ENCODE measurements at places on chromosomes 13 and 19. TPM values are rescaled to one million over a fixed set of nuclear protein-coding genes. Genes with fewer than 3 reads are reported as not detected.

Gene GPR180
- 2.7 TPM for total RNA-seq

- DNase-seq = no peak
These were observed 61.1 kb upstream of the GPR12 start for GRCh38 chr13:26821672-26822071.

Gene ZNF414
- 11.9 TPM for total RNA-seq

DNA sequence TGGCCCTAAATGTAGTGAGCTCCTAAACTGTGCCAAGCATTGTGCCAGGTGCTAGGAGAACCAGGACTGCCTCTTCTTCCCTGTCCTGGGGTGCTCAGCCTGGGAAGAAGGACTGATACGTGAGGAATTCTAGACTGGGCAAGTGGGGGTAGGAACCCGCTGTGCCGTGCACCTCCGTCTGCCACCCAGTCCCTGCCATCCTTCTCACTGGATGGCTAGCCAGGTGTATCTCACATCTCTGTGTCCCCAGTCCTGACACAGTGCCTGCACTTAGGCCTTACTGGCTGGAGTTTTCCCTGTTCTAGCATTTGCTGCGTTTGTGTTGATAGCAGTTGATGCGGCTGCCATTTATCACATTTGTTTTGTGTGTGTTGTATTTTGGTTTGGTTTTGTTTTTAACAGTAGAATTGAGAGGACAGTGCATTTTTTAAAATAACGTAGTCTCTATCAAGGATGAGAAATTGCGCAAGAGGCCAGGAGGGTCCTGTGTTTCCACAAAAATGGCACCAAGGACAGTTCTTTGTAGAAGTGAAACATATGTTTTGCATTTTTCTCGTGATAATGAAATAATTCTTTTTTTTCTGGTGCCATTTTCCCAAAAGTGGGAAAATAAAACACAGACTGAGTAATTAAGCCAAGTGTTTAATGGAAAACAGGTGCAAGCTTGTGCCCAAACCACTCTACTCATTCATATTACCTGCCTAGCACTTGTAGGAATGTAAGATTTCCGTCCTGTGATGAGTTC is 4.7 kb upstream of the GPR183 start:
- DNase-seq = no peak

DNA sequence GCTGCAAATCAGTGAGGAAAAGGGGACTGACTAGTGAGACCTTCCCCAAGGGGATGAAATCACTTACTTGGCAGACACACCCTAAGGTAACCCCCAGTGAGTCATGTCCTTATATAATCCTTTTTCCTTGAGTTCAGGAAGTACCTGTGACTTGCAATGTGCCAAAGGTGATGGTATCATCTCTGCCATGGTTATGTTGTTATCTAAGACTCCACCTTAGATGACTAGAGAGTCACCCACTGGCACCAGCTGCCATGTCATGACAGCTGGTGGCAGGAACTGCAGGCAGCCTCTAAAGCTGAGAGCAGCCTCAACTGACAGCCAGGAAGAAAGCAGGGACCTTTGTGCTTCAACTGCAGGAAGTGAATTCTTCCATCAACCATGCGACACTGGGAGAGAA is 12.5 kb downstream of the PBX4 start:
- DNase-seq = peak; percentile 74

Gene FCER2
- total RNA-seq = 0.27 TPM

DNA sequence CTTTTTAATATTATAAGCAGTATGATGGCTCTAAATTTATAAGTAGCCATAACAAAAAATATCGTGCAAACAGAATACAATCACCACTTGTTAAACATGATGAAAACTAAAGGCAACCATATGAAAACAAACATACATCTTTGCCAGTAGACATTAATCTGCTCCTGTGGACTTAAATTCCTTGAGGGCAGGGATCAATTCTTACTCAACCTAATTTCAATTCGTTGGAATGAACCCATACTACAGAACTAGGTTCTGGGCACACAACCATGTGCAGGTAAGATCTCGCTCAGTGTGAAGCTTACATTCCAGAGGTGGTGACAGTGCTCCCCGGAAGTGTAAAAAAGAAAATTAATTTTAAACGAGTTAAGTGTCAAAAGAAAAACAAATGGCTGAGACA is 13.4 kb downstream of the TBC1D4 start:
- no peak for DNase-seq

DNA sequence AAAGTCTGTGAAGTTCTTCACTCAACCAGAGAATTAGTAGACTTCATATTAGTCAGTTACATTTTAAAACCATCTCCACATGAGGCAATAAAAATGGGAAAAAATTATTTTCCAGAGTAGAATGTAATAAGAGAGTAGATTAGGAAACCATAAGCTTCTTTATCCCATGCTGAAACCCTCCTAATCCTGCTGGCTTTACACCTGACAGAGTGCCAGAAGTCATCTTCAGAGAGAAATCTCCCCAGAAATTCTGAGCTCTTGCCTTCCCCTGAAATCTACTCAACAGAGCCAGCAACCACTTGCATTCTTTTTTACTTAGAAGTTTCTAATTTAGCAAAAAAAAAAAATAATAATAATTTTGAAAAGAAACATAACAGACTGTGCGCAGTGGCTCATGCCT is 279.9 kb downstream of the NHLRC3 start:
- no peak for DNase-seq

- DNase-seq = no peak
These were observed 7.0 kb upstream of the ZNF554 start for GRCh38 chr19:2812414-2813234.

DNA sequence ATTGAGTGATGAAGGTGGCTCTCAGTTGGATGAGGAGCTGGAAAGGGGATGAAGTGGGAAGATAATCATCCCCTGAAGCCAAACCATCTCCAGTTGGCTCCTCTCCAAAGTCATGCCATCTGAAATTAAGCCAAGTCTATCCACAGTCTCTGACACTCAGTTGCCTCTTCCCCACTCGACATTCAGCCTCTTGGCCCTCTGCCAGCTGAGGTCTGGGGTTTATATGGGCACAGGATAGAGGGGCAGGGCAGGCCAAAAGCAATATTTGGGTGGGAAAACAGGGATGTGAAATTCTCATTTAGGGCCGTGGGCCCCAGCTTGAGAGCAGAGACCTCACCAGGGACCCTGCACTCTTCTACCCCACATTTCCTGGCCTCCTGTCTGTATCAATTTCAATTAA is 85.9 kb downstream of the SLITRK1 start:
- DNase-seq = no peak

Gene ZNF534
- total RNA-seq = not detected

Gene CYP4F8
- not detected for total RNA-seq

Gene PGLYRP2
- not detected for total RNA-seq

DNA sequence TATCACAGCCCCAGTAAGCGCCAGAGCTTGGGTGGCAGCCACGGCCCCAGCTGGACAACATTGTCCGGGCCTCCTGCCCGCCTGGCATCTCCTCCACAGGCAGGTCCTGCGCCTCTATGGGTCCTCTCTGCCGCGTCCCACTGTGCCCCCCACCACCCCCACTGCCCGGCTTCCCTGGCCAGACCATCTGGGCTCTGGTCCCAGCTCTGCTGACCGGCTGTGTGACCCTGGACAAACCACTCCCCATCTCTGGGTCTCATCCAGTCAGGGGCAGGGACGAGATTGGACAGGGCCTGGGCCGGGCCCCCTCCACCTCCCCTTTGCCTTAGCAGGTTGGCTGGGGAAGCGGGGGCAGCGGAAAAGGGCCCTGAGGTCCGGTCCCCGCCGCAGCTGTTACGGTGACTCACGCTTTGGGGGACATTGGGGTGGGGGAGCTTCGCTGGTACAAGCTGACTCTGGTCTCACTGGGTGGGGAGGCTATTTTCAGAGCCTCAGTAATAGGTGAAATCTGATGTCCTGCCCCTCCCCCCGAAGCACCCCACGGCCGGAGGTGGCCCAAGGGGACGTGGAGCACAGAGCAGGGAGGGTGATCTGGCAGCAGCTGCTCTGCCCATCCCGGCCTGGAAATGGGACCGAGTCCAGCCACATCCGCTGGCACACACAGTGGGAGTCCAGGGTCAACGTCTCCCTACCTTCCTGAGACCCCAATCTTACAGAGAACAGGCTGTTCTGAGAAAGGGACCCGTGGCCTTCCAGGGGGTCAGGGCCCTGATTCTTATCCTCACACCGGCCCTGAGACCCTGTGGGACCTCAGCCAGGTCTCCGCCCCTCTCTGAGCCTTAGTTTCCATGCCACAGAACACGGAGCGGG is 9.1 kb downstream of the NFIC start:
- peak; percentile 65 for DNase-seq

- no peak for DNase-seq
These were observed 109.3 kb downstream of the COL4A2 start for GRCh38 chr13:110416131-110417025.

DNA sequence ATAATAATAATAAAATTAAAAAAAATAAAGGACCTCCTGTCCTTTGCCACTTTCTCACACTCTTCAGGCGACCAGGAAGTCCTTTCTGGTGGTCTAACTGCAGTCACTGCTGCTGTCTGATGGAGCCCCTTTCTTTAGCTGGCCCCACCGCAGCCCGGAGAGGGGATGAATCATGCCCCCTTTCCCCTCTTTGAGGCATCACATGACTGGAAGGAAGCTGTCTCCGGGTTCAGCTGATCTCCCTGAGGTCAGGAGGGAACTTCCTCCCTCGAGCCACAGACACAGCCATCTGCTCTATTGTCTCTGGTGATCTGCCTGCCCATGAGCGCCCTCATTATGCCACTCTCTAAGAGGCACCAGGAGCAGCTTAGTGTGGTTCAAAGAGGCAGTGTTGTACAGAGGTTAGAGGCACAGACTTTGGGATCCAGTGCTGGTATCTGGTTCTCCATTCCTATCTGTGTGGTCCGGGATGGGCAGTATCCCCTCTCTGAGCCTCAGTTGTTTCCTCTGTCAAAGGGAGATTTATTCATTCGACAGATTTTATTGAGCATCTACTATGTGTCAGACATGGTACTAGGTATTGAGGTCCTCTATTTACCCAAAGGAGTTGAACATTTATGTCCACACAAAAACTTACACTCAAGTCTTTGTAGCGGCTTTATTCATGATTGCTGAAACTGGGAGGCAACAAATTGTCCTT is 30.0 kb downstream of the VAV1 start:
- peak; percentile 60 for DNase-seq

Gene ZNF266
- total RNA-seq = 16.5 TPM

DNA sequence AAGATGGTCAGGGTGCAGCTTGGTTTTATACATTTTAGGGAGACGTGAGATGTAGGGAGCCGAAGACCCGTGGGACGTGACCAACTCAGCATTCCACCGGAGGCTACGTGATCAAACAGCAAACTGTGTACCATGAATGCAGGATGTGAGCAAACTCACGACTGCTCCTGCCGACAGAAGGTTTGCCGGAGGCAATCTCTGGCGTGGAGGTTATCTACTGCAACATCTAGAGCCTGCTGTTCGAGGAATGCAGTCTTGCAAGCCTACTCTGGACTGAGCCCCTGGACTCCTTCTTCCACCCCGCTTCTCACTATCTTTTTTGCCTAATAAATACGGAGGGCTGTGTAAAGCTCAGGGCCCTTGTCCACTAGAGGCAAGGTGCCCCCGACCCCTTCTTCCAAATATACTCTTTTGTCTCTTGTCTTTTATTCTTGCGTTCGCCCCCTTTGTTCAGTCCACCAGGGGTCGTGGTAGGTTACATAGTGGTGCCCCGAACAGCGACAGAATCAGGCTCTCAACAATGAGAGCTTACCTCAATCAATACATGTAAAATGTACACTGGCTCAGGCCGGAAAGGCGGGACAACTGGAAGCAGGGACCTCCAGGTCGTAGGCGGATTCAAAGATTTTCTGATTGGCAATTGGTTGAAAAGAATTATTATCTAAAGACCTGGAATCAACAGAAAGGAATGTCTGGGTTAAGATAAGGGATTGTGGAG is 8.9 kb upstream of the OR1I1 start:
- no peak for DNase-seq

Gene FREM2
- total RNA-seq = 0.82 TPM

DNA sequence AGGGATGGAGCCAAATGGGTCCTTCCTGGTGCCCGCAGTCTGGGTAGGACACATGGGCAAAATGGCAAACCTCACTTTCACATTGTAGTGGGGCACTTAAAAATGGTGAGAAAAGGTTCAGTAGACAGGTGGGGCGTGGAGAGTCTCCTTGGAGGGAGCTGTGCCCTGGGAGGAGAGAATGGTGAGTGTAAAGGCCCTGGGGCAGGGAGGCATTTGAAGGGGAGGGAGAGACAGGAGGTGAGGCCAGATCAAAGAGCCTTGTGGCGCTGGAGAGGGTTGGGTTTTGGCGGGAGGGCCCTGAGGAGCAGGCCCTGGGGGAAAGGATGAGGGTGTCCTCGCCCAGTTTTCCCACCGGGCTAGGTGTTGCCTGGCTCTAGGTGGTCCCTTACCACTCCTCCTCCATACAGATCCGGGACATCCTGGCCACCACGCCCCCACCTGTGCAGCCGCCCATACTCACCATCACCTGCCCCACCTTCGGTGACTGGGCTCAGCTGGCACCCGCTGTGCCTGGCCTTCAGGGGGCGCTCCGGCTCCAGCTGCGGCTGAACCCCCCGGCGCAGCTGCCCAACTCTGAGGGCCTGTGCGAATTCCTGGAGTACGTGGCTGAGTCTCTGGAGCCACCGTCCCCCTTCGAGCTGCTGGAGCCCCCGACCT is 6.3 kb downstream of the MAP1S start:
- no peak for DNase-seq

Gene CBLC
- 210 TPM for total RNA-seq

Gene CSNK1A1L
- not detected for total RNA-seq

Measured in transverse colon (tissue), 4 donors.